ENCODE measurements at places on chromosomes 1 and 21. TPM values are rescaled to one million over a fixed set of nuclear protein-coding genes. Genes with fewer than 3 reads are reported as not detected.

- DNase-seq: no peak
Measured at GRCh38 chr1:99557546-99558202, 88.2 kb upstream of the PALMD start.

IGSF5 gene
- not detected for total RNA-seq

- DNase-seq: no peak
Measured at GRCh38 chr1:27569506-27570291, 34.2 kb downstream of the AHDC1 start.

- DNase-seq: no peak
Measured at GRCh38 chr1:25618433-25618808, 1.8 kb downstream of the MAN1C1 start.

FAM163A gene
- under 0.01 TPM for total RNA-seq

DNA sequence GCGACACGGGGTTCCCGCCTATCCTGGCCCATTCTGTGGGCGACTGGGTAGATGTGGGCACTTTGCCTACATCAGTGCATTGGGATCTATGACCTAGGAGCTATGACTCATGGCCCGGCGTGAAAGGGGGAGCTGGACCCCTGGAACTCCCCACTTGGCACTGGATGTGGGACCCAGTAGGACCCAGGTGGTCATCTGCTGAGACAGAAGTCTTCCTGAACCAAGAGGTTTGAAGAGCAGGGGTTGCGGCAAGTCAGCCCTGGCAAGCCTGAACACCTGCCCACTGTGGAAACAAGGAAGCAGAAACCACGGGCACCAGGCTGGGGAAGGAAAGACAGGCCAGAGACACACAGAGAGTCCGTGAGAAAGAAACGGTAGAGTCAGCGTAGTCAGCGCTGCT, 656.7 kb downstream of the AJAP1 start:
- DNase-seq: no peak

DNA sequence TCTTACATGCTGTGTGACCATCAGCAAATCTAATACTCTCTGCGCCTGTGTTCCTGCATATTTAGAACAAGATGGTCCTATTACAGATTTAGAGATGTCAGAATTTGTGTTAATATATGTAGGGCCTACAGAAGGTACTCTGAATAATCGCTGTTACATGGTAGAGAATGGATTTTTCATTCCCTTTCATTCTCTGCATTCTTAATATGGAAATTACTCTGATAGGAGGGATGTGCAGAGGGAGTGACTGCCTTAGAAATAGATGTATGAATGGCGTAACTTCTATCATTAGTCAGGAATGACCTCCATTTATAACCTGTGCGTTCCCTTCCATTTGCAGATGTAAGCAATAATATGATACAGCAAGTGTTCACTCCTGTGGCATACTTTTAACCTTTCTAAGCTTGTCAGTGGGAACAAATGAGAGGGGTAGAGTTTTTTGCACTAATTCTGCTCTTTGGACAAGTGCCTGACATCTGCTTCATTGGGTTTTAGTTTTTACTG, 45.6 kb downstream of the MIA3 start:
- DNase-seq: no peak

GRCh38 chr1:234543442-234544086, 64.6 kb upstream of the TARBP1 start:
- DNase-seq: no peak

GRCh38 chr1:78058670-78059069, 12.9 kb downstream of the GIPC2 start:
- DNase-seq: no peak
